Tongue (tissue), 3 donors: ENCODE measurements at places on chromosomes 5 and 9.

GRCh38 chr9:98836206-98836605, 28.7 kb downstream of the GALNT12 start:
- no peak for DNase-seq

DNA sequence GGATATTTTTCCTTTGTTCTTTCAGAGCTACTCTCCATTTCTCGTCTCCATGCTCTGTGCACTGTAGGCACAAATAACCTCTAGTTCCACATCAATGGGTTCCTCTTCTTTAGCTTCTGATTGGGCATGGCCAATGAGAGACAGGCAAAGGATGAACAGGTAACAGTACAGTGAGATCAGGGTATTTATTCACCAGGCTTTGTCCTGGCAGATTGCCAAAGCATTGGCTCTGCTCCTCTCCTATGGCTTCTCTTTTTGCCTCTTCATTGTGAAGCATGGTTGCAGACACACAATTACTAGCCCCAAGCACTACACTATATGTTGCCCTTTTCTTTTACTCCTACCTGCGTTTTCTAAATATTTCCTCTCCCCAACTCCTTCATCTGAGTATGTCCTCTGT, 215.1 kb upstream of the ARRDC3 start:
- DNase-seq: peak; percentile 3

DNA sequence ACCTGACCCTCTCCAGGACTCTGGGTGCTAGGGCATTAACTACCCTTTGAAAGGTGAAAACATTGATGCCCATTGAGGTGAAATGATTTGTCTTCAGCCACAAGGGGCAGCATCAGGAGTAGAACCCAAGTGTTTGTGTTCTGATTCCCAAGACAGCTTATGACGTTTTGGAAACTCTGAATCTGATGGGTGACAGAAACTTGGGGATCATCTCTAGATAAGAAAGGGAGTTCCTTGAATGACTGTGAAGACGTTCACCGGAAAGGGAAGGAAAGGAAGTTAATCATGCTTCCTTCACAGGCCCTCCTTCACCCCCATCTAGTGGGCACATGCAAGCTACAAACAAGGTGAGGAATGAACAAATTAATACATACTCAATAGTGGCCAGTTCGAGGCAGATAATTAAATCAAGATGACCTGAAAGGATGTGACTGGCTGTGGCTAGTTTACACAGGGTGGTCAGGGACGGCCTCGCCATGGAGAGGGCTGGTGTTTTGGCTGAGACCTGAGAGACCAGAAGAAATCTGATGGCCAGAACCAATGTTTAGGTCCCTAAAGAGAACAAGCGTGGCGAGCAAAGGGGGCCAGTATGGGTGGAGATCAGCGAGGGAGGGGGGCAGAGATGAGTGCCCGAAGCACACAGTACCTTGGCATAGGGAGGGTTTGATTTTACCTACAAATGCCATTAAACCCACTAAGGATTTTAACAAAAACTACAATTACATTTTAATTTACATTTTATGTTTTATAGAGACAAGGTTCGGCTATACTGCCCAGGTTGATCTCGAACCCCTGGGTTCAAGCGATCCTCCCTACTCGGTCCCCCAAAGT, 937 bp upstream of the SLC26A2 start:
- peak; percentile 47 for DNase-seq

DNA sequence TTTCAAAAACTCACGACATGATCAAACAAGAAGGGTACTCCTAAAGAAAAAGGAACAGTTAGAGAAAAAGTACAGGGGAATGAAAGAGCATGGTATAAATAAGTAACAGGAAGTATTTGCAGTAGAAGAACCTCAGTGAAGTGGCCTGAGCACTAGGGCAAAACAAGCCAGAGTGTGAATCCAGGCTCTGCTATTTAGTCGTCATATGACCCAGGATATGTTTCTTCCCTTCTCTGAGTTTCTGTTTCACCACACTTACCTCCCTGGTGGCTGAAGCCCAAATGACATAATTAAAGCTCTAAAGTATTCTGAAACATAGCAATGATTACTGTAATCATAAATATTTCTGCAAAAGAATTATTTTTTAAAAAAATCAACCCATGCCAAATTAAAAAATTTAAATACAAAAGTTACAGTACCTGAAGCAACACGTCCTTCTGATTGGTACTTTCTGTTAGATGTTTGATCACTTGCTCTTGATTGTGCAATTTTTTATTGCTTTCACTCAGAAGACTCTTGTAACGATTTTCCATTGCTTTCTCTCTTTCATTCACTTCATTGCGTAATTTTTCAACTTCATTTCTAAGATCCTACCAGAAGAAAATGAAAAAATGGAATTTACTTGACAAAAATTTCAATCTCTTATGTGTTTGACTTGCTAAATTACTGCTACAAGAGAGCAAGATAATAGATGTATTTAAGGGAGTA, 88.9 kb downstream of the CDK5RAP2 start:
- no peak for DNase-seq
